H9 (cell line): ENCODE measurements at places on chromosomes 4 and X. TPM values are rescaled to one million over a fixed set of nuclear protein-coding genes. Genes with fewer than 3 reads are reported as not detected.

Gene MAGEB17
- total RNA-seq: 0.66 and 0.74 TPM in 2 replicates

- DNase-seq: no peak
These were observed 786 bp upstream of the ZFX start for GRCh38 chrX:24148535-24149350.

DNA sequence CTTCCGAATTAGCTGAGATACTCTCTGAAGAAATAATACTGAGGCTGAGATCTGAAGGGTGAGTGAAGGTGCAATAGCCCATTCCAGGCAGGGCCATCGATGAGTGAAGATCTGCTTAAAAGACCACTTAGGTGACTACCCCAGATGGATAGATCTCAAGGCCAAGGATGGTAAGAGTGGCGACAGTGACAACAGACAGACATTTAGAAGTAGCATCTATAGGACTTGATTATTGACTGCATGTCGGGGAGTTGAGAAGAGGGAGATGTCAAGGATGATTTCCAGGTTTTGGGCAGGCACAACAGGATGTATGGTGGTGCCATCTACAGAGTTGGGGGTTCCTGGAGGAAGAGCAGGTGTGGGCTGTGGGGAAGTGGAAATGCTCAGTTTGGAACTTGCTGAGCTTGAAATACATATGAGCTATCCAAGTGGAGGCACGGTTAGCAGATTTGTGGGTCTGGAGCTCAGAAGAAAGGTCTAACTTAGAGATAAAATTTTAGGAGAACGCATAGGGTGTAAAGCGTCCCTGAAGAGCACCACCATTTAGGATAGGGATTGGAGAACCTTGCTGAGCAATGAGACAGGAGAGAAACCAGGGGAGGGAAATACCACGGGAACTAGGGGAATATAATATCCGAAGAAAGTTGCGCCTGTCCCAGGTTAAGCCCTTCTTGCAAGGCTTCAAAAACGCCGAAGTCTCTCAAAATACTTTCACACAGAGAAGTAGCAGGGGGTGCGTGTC, 688 bp downstream of the UFSP2 start:
- DNase-seq: no peak

Gene CYTL1
- total RNA-seq: 1.4 and 1.7 TPM in 2 replicates

Gene SOX3
- total RNA-seq: 7.7 and 8.5 TPM in 2 replicates

DNA sequence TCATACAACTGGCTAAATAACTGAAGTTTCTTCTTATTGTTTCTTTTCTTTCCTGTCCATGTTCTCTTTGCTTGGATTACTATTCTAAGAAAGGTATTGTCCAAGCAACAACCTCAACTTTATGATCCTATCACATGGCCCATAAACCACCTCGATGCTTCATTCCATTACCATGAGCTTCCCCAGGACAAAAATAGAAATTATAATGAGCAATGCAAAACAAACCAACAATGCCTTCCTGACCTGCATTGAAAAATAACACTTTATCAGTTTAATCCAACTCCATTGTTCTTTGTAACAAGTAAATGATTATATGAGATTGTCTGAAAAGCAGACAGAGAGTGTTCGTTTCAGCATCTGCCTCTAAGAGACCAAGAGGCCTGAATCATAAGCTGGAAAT, 148.8 kb downstream of the HS6ST2 start:
- no peak for DNase-seq

- no peak for DNase-seq
These were observed 11.3 kb downstream of the GPC4 start for GRCh38 chrX:133403984-133404383.

DNA sequence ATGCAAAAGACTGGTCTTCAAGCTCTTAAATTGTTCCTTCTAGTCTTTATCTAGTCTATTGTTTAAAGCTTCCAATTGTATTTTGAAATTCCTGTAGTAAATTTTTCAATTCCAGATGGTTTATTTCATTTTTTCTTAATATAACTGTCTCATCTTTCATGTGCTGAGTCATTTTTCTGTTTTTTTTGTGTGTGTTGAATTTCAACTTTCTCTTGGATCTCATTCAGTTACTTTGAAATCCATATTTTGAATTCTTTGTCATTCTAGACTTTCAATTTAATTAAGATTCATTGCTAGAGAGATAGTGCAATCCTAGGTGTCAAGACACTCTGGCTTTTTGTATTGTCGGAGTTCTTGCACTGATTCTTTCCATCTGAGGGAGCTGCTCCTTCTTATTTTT, 128.0 kb upstream of the PRKG2 start:
- DNase-seq: no peak

DNA sequence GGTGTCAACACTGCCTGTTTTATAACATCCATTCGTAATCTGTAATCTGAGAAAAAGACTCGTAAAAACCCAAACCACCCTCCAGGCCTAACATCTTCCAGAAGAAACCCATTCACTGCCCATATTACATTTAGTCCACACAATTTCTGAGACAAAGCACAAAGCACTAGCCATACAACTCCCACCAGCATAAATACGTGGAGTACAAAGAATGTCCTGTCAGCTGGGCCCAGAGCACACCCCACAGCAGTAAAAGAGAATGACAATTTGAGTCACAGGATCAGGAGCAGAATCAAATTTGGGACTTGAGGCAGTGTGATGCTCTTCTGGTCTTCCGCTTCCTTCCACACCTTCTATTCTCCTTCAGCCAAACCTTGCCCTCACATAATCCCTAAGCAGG, 6.8 kb downstream of the MECP2 start:
- DNase-seq: no peak

DNA sequence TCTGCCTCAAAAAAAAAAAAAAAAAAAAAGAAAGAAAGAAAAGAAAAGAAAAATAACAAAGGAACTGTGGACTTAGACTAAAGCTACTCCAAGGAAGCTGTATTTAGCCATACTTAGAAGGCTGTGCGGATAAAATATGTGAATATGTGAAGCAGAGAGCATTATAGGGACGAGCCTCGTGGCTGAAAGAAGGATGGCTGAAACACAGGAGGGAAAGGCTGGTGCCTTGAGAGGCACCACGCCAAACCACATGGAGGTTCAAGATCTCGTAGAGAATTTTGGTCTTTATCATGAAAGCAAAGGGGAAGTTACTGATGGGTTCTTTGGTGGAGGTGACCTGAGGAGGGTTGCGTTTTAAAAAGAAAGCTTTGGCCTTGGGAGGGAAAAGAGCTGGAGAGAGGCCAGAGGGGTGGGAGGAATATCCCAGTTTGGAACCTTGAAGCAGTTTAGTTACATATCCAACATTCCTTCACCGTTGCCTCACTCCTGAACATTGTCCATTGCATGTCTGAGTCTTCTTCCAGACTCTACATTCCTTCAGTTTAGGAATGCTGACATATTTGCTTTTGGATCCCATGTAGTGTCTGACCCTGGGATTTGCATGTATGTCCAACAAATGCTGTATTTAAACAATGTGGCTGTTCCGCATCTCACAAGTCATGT, 82.5 kb downstream of the CPE start:
- no peak for DNase-seq

Gene DMRTC1
- not detected in 2 replicates for total RNA-seq

DNA sequence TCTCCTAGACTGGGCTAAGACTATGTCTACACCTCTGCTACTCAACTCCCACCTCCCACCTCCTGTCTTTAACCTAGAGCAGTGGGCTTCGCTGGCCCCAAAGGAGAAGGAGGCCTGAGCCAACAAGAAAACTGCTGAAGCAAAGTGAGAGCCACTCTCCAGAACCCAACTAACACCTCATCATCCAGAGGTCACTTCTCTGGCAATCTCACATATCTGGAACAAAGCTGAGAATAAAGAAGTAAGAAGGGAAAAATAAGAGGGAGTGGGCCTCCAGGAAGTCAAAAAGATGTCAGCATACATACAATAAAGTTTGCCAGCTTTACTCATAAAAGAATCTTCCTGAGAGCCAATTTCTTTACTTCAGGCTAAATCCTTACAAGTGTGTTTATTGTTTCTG, 18.6 kb upstream of the FGF16 start:
- no peak for DNase-seq

DNA sequence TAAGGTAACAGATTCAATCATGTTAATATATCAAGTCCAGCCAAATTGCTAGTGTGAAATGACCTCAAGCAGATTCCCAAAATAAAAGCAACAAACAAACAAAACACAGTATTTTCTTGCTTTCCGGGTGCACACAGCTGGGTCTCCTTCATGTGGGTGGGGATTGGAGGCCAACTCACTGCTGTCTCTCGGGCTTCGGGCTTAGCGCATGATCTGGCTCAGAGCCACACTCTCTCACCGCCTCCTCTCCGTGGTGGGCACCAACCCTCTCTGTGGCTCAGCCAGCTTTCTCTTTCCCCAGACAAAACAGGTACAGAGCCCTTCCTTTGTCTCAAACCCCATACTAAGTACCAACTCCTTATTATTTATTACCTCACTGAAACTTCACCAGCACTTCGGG, 2.9 kb upstream of the REELD1 start:
- DNase-seq: no peak
